ENCODE measurements at places on chromosomes 16 and 17.

- no peak for DNase-seq
- peaks cover 7% of the 10 kb centered on the region for H3K4me1 ChIP-seq
- no peak overlapping the region for H3K4me3 ChIP-seq
- no peaks in the 10 kb centered on the region for H3K36me3 ChIP-seq
- no peak overlapping the region for H3K27ac ChIP-seq
Measured at GRCh38 chr16:3997231-3997841, 116.8 kb upstream of the CREBBP start.

DNA sequence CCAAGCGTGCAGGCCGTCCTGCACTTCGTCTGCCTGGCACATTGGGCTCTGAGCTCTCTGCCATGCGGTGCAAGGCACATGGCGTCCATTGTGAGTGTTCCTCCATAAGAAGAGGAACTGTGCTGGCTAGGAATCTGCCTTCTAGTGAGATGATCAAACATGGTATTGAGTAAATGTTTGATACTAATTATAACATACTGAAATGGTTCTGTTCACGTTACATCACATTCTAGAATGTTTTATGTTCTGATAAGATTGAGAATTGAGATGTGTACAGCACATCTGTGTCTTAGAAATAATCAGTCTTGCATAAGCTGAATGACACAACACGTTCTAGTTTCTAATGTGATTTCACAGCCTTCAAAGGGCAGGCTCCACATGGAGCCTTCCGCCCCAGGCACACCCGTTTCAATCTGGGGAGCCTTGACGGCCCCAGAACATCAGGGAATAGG lies 42.9 kb downstream of the USP10 start:
- no peaks in the 10 kb centered on the region for H3K27me3 ChIP-seq
- no peaks in the 10 kb centered on the region for H3K36me3 ChIP-seq
- DNase-seq = no peak

DNA sequence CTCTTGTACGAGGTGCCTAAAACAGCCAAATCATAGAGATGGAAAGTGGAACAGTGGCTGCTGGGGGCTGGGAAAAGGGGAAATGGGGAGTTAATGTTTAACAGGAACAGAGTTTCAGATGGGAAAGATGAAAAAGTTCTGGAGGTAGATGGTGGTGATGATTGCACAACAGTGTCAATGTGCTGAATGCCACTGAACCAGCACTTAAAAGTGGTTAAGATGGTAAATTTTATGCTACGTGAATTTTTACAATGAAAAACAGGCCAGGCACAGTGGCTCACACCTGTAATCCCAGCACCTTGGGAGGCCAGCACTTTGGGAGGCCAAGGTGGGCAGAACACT lies 130.4 kb downstream of the C16orf78 start:
- H3K4me1 ChIP-seq = no peaks in the 10 kb centered on the region
- DNase-seq = no peak
- H3K27ac ChIP-seq = no peak overlapping the region
- no peaks in the 10 kb centered on the region for H3K27me3 ChIP-seq
- no peak overlapping the region for H3K4me3 ChIP-seq

DNA sequence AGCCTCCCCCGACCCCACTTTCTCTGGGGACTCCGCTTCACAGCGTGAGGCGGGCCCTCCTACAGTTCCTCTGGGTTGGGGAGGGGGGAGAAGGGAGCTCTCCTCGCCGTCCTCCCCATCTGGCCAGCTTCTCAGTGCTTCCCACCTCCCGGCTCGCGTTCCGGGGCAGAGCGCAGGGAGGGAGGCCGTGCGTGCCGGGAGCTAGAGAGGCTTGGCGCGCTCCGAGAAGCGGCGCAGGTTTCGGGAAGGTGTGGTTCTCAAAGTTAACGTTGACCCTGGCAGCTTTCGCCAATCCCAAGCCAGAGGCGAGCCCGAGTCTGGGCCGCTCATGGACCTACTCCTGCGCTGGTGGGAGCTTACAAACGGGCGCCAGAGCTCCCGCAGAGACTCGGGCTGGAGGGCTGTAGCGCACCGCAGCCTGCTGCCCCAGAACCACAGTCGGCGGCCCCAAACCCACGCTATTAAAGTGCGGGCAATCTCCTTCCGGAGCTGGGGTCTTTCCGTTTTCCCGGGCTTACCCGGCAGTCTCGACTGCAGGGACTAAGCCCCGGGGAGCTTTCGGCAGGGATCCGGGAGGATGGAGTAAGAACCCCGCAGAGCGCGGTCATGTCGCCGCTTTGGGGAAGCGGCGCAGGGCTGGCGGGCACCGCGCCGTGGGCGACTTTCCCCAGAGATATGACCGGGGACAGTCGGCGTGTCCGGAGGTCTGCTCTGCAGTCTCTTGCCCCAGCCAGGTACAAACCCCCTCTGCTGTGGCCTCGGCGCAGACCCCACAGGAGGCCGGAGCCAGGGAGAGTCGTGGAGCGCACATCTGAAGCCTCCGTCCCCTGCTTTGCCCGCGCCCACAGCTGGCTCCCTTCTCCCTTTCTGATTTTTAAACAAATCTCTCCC lies 787 bp downstream of the CDH11 start:
- H3K27me3 ChIP-seq = peaks cover 5% of the 10 kb centered on the region
- peaks cover 6% of the 10 kb centered on the region for H3K4me1 ChIP-seq
- H3K36me3 ChIP-seq = no peaks in the 10 kb centered on the region

DNA sequence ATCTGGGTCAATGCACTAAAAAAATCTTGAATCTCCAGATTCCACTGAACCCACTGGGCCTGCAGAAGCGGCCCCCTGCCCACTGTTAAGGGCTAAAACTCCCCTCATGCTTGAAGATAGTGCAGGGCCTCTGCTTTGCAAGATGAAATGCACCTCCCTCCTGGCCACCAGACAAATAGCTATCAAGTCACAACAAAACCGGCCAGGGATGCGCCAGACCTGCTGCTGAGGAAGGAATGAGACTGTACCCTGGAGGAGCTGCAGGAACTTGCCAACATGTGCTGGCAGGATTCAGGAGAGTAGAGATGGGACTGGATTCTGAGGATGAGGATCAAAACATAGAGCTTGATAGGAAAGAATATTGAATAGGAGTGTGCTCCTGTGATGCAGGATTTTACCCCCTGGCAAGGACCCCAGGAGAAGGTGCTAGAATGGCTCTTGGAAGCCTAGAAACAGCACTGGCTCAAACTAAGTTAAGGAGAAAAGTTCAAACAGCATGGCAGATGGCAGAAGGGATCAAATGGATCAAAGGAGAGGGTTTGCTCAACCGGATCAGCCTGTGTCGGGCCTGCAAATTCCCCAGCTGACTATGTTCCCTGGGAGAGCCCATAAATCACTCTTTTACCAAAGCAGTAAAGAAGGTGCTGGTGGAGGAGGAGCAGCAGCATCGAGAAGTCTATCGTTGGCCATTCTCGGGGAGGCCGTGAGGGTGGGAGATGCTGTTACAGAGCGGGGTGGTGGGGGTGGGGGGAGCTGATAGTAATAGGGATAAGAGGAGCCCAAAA lies 27.2 kb upstream of the XYLT2 start:
- H3K27me3 ChIP-seq = no peaks in the 10 kb centered on the region
- no peak overlapping the region for H3K4me3 ChIP-seq
